ENCODE measurements at places on chromosomes 7 and 10.

DNA sequence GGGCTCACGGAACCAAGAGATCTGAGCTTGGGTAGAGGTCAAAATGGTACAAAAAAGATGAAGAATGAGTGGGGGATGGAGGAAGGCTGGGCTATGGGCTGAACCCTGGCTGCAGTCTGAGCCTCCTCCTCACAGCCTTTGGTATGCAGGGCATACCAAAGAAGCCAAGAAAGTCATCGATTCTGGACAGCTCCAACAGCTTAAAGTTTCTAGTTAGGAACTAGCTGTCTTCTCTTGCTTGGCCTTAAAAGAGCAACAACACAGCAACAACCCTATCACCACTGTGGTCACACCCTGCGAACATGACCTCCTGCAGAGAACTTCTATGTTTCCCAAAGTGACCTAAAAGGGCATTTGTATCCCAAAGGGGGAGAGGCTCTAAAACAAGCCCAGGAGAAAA lies 126.1 kb upstream of the EFCAB10 start:
- H3K4me3 ChIP-seq = no peak overlapping the region
- H3K4me1 ChIP-seq = no peaks in the 10 kb centered on the region
- no peaks in the 10 kb centered on the region for H3K27me3 ChIP-seq
- H3K27ac ChIP-seq = no peak overlapping the region
- H3K36me3 ChIP-seq = peaks cover 8% of the 10 kb centered on the region
- DNase-seq = no peak

- no peaks in the 10 kb centered on the region for H3K4me1 ChIP-seq
- no peak for DNase-seq
- H3K27me3 ChIP-seq = peaks cover 6% of the 10 kb centered on the region
- H3K27ac ChIP-seq = no peak overlapping the region
Measured at GRCh38 chr10:127966875-127967274, 60.0 kb downstream of the PTPRE start.

DNA sequence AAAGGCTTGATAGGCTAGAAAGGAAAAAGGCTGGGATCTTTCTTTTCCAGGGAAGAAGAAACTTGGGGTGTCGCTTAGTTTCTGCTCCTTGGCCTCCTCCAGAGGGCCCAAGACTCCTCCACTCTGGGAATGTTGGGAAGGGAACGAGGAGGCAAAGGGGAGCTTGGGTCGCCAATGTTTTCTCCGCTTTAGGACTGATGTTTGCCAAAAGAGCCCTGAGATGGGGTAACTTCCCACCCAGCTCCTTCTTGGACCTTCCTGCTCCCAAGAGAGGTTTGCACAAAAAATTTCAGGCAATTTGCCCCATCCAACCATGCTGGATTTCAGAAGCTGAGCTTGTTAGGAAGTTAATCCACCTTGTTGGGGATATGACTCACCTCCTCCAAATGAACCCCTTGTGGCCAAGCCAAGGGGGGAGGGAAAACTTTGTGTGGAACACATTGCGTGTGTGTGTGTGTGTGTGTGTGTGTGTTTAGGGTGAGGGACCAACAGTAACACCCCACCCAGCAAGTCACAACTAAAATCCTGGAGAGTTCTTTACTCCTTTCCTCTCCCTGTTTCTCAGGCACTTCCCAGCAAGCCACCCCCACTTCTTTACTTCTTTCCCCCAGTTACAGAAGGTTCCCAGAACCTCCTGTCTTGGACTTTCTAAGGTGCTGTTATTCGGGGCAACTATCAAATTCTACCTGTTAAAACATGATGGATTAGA lies 8.7 kb upstream of the HOXA2 start:
- H3K36me3 ChIP-seq = no peaks in the 10 kb centered on the region
- H3K27ac ChIP-seq = no peak overlapping the region
- peaks cover 6% of the 10 kb centered on the region for H3K27me3 ChIP-seq
- H3K4me3 ChIP-seq = no peak overlapping the region
- H3K4me1 ChIP-seq = no peaks in the 10 kb centered on the region

- no peak overlapping the region for H3K27ac ChIP-seq
- H3K36me3 ChIP-seq = no peaks in the 10 kb centered on the region
- peaks cover 7% of the 10 kb centered on the region for H3K4me1 ChIP-seq
- no peak for DNase-seq
- H3K27me3 ChIP-seq = peaks cover 45% of the 10 kb centered on the region
Measured at GRCh38 chr10:75428434-75429158, 2.8 kb upstream of the LRMDA start.

Data from activated B cell treated with CpG ODN at 0.5 μM for 24 hours (primary cell).